ENCODE measurements at places on chromosomes 11 and 22.

DNA sequence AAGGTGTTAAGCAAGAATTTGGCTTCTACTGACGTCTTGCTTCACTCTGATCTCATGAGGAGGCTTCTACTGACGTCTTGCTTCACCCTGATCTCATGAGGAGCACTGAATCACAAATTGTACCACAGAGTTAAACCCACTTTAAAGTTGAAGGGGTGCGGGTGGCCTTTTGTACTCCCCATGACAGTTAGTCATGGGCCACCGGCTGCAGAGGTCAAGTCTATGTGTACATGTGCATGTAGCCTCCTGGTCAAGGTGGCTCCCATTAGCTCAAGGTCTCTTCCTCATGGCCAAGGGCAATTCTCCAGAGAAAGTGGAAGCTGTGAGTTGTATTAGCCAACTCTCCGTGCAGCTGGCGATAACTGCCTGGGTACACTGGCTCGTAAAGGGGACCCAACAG lies 23.1 kb upstream of the FZD4 start:
- DNase-seq, result no peak

DNA sequence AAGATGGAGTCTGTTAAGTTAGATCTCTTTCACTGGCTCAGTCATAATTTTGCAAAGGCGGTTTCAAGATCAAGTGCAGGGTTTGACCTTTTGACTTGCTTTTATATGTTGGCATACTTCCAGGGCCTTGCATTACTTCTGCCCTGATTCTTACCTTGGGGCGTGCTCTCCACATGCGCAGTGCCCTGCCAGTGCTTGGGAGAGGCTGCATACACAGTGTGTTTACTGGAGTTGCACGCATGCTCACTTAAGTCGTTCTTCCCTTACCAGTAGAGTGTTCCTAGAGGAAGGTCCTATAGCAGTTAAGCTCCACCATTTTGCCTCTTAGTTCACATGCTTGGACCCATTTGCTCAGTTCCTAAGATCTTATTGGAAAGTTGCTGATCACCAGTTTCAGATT lies 21.0 kb upstream of the TMEM123 start:
- peak; percentile 31 for DNase-seq

- no peak for DNase-seq
Observed at GRCh38 chr11:102168481-102168880, 58.2 kb downstream of the YAP1 start.

GRCh38 chr11:65280646-65281045 lies 18.9 kb downstream of the POLA2 start:
- no peak for DNase-seq

DNA sequence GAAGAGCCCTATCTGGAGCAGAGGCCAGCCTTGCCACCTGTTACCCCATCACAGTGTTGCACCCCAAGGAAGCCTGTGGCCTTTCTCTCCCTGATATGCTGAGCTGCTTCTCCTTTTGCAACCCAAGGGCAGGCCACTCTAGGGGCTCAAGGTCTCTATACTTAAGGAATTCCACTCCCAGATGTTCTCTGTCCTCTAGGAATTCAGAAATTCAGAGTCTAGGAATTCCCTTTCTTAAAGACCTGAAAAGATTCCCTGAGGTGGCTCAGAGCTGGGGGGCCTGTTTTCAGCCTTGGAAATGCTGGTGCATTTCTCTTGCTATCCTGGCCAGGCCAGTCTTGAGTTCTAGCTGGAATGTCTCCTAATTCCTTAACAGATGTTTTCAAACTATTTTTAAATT lies 68.0 kb upstream of the OLFML1 start:
- DNase-seq, result no peak

DNA sequence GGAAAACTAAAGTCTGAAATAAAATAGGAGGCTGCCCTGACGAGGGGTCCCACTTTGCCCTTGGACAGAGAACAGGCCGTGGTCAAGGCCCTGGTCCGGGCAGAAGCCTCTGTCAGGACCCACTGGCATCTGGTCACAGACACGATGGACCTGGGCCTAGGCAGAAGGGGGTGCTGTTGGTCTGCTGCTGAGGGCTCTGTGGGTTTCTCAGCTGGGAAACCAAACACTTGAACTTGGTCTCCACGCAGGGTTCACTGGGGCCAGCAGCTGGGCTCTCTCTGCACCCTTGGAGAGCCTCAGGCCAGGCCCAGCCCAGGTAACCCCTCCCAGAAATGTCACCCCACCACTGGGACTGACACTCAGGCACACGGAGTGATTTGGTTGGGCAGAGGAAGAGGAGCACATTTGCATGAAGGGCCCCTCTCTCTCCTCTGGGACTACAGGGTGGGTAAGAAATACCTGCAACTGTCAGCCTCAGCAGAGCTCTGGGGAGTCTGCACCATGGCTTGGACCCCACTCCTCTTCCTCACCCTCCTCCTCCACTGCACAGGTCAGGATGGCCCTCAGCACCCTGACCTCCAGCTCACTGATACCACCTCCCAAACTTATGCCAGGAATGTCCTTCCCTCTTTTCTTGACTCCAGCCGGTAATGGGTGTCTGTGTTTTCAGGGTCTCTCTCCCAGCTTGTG lies 48.1 kb upstream of the TOP3B start:
- DNase-seq, result no peak

DNA sequence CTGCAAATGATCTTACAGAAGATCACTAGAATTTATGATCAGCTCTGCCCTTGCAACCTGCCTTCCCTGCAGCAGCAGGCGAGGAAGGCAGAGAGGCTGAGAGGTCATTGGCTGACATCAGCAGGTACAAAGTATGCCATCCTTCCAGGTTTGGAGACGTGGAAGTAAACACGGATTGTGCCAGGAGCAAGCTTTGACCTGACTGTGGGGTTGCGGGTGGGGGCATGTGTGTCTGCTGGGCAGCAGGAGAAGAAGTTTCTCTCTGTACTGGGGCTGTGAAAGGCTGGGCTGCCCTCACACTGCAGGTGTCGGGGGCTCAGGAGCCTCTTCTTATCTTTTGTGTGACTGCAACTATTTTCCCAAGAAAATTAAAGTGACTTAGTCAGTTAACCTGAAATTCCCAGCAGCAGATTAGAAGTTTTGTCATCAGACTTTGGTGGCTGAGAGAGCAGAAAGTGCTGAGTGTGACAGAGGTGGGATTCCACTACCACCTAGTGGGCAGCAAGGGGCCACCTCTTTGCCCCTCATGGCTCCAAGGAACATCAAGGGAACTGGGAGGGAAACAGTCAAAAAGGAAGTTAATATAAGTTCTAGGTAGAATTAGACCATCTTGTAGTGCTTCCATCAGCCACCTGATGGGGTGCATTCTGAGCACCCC lies 565.9 kb downstream of the ETS1 start:
- no peak for DNase-seq

DNA sequence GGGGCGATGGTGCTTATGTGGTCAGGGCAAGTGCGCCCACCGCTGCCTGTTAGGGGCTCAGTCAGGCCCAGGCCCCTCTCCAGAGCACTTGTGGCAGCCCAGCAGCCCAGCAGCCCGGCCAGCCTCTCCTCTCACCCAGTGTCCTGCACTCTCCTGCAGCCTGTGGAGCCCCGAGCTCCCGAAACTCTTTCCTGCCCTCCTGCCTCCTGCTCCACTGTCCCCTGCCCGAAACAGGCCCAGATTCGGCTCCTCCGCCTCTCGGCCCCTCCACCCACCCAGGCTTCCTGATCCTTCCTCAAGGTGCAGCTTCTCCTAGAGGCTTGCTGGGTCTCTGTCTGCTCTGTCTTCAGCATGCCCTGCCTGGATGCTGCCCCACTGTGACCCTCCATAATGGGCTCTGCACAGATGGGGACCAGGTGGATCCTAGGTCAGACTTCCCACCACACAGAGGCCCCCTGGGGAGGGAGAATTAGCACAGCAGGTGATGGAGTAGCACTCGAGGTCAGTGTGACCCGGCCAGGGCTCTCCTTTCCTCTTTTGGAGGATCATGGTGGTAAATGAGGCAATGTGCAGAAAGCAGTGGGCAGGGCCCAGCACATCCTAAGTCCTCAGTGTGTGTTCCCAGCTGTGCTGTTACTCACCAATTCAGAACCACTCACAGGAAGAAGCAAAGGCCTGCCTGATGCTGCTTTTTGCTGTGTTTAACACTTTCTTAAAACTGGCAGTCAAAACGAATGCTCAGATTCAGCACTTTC lies 18.6 kb upstream of the NAP1L4 start:
- no peak for DNase-seq

GRCh38 chr11:70075836-70076235 lies 2.3 kb upstream of the ANO1 start:
- no peak for DNase-seq

GRCh38 chr22:44538518-44539315 lies 40.7 kb upstream of the RTL6 start:
- no peak for DNase-seq

GRCh38 chr11:61429346-61429690 lies 457 bp downstream of the CPSF7 start:
- peak; percentile 55 for DNase-seq

- no peak for DNase-seq
Observed at GRCh38 chr22:44386386-44387035, 73.8 kb upstream of the SHISAL1 start.

- DNase-seq, result no peak
Observed at GRCh38 chr11:38138972-38139371, 1540.9 kb upstream of the RAG2 start.

DNA sequence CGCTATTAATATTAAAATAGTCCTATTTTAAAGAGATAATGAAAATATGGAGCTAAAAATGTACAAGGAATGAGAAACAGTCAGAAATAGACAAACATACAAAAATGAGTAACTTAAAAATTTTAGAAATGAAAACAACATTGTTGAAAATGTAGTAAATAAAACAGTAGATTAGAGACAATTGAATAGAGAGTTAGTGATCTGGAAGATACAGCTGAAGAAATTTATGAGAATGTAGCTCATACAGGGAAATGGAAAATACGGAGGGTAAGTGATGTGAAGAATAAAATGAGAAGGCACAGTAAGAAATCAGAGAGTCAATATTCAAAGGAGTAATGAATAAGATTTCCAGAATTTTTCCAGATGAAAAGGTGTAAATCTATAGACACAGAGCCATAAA lies 424.8 kb downstream of the SOX6 start:
- DNase-seq, result no peak

DNA sequence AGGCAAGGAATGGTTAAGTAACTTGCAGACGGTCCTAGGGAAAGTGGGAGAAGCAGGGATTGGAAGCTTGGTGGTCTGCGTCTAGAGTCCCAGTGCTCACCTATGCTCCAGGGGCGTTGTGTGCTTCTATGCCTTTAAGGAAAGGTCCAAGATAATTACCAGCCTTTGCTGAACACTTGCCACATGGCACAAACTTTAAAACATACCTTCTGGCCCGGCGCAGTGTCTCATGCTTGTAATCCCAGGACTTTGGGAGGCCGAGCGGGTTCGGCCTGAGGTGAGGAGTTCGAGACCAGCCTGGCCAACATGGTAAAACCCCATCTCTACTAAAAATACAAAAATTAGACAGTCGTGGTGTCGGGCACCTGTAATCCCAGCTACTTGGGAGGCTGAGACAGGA lies 2.3 kb downstream of the POLDIP3 start:
- DNase-seq, result no peak

DNA sequence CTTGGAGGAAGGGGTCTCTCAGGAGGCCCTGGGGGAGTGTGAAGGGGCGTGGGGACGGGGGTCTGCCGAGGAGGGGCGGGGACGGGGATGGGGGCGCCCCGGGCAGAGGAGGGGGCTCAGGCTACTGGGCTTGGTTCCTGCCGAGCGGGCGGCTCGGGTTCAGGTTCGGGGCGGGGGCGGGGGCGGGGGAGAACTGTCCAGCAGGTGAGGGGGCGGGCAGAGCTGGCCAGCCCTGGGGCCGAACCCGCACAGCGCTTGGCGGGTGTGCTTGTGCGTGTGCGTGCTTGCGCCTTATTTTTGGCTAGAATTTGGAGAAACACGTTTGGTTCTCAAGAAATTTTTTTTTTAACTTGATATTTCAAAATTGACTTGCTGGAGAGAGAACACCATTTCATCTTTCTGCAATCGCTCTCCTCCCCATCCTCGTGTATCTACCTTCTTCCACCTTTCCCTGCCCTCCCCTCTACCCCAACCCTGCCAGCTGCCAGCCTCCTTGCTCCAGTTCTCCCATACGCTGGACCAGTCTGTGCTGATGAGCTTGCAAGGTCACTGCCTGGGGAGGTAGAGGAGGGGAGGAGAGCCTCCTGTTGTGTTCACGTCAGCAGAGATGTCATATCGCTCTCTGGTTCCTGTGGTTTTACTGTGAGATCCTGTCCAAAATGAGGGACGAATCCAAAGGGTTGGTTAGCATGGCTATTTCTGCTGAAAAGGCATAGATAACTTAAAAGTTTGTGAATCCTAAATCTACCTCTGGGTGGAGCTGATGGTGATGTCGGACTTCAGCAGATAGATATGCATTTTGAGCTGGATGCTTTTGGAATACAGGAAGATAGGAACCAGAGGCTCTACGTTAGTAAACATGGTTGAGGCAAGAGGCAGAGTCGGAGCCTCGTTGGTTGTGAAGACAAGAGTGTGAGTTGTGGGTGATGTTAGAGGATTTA lies 668 bp downstream of the MADD start:
- DNase-seq, result no peak

- peak; percentile 51 for DNase-seq
Observed at GRCh38 chr22:40462195-40462984, 92.0 kb downstream of the SGSM3 start.

GRCh38 chr11:3849297-3849874 lies 6.1 kb upstream of the STIM1 start:
- peak; percentile 44 for DNase-seq

GRCh38 chr11:108961095-108961494 lies 296.2 kb downstream of the DDX10 start:
- DNase-seq, result no peak

DNA sequence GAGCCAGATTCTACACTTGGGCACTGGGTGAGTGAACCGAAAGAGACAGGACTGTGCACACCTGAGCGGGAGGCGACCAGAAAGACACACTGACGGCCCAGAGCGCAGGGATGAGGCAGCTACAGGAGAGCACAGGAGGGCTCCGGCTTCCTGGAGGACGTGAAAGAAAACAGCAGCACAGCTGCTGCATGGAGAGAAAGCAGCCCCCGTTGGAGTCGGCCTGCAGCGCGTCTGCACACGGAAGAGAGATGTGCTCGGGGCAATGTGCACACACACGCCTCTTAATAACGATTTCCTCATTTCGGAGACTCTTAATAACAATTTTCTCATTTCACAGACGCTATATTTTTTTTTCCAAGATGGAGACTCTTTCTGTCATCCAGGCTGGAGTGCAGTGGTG lies 160.4 kb downstream of the CTTN start:
- no peak for DNase-seq

DNA sequence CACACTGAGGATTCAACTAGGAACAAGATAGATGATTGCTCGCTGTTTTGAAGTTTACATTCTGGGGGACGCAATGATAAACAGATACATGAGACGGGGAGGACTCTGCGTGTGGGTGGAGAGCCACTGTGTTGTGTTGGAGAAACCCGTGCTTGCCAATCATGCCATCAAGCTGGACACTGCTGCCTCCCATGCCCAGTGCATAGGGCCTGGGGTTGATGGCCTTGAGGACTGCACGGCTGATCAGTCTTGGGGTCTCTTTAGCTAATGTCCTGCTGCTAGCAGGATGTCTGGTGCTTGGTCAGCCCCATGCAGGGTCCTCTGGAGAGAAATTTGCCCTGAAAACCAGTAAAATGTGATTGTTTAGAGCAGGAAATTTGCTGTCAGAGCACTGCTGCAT lies 221.2 kb upstream of the B3GAT1 start:
- no peak for DNase-seq

GRCh38 chr11:2929950-2930703 lies 907 bp upstream of the PHLDA2 start:
- no peak for DNase-seq

GRCh38 chr11:43067681-43068080 lies 244.1 kb upstream of the API5 start:
- DNase-seq, result no peak

Measured in CD4-positive, alpha-beta T cell (primary cell).